ENCODE measurements at places on chromosomes 6 and 20.
A peak's percentile ranks its signal among the peaks of the same experiment; 100 is the strongest.

DNA sequence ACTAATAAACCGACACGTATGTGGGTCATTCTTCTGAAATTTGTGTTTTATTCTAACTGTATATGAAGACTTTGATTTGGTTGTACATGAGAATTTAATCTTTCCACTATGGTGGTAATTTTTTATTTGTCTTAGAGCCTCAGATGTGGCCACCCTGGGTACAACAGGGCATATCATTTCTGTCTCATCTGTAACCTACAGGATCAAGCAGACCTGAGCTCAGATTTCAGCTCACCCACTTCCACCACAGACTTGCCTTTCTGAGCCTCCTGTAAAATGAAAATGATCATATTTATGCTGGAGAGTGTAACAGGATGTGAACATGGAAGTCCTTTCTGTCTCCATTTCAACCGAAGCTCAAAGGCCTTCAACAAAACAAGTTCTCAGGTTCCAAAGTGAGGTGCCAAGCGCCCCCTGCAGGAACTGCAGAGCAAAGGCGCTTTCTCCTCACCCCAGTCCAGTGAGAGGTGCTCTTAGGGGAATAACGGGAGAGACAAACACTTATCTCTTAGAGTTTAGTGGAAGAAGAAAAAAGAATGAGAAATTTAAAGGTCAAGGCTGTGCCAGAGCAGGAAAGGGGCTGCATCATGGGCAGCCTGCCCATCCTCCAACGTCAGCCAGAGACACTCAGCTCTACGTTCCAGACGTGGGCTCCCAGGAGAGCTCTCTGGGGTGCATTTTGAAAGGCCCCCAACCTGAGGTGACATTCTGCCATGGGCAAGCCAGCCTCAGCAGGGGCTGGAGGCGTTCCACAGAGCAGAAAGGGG, 23.0 kb upstream of the CD24 start:
- ATAC-seq = peak; percentile 77

DNA sequence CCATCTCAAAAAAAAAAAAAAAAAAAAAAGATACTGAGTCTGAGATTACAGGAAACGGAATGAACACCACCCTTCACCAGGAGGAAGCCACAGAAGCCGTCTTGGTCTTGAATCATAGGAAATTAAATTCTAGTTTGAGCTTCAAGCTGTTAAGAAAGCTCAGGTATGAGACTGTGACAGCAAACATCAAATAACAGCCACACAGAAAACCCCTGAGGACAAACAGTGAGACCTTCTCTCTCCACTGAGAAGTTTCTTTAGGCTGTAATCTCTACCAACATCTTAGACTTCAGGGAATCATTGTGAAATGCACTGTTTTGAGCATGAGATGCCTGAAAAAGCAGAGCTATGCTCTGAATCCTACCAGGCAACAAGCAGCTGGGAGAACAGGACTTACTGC, 30.8 kb downstream of the PDE10A start:
- ATAC-seq = no peak

GRCh38 chr6:53086302-53086701, 21.1 kb downstream of the FBXO9 start:
- ATAC-seq = no peak

DNA sequence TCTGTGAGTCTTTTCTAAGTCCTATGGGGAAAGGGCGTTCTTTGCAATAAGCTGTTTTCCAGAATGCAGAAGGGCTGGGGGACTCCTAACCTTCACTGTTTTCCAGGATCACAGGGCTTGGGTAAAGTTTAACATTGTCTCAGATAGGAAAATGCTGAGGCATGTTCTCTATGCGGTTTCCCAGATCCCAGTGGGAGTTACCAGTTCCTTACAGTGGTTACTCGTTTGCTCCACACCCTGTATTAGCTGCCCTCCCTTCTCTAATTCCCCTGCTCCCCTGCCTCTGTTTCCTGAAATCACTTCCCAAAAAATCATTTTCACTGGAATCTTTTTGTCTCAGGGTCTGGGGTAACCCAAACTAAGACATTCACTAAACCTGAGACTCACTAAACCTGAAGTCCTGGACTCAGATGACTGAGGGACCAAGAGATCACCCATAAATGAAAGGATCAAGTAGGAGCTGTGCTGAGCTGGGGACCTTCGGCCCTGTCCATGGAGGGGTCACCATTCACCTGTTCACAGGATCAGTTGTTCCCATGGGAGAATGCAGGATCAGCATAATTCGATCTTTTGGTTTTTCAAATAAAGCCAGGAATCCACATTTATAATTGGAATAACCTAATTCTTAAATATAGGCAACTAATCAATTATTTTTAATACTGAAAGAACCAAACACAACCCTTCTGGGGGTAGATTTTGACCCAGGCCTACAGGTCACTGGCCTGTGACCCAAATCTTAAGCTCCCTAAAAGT, 76.2 kb downstream of the ISM1 start:
- no peak for ATAC-seq

DNA sequence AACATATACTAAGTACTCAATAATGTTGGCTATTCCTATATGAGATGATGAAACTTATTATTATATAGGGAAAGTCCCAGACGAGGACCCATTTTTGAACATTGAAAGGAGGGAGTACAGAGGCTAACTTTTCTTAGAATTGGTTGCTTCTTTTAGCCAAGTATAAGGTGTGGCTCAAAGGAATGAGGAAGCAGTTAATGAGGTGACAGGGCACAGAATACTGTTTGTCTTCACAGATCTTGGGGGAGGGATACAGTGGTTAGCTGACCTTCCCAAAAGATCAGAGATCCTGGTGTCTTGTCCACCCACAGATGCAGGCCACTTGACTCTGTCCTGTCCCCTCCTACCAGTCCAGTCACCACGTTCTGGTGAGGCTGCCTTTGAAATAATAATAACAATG, 67.8 kb upstream of the EPB41L1 start:
- peak; percentile 56 for ATAC-seq

- no peak for ATAC-seq
Observed at GRCh38 chr6:118740372-118740771, 89.0 kb upstream of the CEP85L start.

Measured in esophagus mucosa (tissue), 1 donor.